ENCODE measurements at places on chromosomes 6 and 20.

DNA sequence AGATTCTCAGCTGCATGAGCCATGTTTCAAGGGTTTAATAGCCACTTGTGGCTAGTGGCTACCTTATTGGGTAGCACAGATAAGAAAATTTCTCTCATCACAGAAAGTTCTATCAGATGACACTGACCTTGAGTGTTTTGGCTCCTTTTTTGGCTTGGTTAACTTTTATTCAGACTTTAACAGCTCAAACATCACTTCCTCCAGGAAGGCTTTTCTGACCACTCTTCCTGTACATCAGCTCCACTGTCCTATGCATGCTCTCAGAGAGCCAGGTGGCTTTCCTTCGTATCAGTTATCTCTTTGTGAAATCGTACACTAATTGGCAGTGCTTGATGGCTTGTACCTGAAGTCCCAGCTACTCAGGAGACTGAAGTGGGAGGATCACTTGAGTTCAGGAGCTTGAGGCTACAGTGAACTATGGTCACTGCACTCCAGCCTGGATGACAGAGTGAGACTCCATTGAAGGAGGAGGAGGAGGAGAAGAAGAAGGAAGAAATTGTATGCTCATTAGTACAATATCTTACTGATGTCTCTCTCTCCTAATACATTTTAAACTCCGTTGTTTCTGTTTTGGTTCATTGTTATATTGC lies 10.7 kb downstream of the MAFB start:
- no peak for DNase-seq

- no peak for DNase-seq
Measured at GRCh38 chr6:51949526-51949925, 137.9 kb downstream of the PKHD1 start.

DNA sequence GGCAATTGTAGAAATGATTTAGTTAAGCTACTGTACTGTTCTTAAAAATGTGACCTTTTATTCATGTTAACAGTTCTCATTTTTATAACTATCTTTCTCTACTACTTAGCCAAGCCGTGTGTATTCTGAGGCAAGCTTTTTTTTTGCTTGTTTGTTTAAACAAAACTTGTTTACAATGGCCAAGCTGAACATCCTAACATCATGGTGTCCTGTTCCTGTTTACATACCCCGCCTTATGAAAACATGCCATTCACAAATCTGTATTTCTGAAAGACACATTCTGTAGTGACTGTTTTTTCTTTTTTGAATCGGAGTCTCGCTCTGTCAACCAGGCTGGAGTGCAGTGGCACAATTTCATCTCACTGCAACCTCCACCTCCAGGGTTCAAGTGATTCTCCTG lies 140.9 kb downstream of the NCOA3 start:
- DNase-seq = no peak

- DNase-seq = no peak
Measured at GRCh38 chr6:134035823-134036296, 16.6 kb downstream of the SLC2A12 start.

DNA sequence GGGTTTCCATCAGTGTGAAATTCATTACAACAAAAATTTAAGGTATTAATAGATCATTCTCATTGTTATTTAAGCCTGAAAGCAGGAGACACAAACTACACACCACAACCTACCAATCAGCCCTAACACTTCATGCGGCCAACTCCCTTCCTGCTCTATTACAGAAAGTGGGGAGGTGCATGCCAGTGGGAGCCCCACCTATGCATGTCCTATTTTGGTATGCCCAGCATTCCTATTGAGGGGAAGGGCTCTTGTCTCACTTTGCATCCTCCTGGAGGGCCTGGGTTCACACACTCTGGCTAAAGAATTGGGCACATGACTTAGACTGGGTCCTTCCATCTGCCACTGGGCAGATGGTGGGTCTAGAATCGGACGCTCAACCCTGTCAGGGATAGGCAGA lies 450.0 kb downstream of the PTPRT start:
- DNase-seq = no peak

DNA sequence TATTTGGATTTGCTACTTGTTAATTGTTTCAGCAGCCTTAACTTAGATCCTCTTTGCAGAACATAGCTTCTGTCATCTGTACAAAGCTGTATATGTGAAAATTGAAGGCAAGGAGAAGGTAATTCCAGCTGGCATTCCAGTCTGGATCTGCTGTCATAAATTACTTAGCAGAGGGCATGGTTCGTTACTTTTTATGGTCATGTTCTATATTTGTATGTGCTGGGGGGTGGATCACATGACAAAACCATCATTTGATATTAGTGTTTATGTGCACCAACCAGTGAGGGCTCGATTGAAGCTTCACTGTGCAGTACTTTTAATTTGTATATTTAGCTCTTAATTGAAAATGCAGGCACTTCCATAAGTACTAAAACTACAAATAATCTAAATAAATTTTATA lies 80.2 kb downstream of the CAP2 start:
- DNase-seq = no peak

GRCh38 chr6:150586850-150587359 lies 12.8 kb upstream of the PLEKHG1 start:
- no peak for DNase-seq

- DNase-seq = no peak
Measured at GRCh38 chr20:62752671-62753501, 43.4 kb upstream of the MRGBP start.

GRCh38 chr6:116409756-116410155 lies 39.0 kb downstream of the DSE start:
- no peak for DNase-seq

DNA sequence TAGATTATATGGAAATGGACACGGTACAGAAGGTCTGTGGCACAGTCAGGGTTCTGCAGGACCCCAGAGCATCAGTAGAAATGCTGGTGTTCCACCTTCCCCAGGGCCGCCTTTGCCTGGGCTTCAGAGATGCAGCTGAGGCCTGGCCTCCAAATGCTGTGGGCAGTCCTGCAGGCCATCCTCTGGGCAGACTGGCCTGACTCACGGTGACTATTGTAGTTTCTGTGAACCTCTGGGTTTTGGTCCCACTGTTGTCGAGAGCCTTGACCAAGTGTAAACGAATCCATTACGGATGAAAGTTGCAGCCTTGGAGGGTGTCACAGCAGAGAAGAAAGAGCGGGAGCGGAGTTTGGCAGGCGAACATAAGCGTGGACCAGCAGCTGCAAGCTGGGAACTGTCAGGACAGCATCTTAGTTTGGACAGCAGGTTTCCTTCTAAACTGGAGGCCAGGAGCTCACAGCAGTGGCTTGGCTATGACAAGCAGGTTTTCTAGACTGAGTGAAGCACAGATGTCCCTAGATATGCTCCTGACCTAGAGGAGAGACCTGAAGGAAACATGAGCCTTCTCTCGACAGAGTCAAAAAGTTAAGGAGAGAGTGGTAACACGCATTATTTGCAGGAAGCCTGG lies 46.2 kb upstream of the BCLAF1 start:
- DNase-seq = no peak

- no peak for DNase-seq
Measured at GRCh38 chr6:16097382-16098171, 31.3 kb upstream of the MYLIP start.

GRCh38 chr6:151012321-151013294 lies 147.1 kb downstream of the MTHFD1L start:
- no peak for DNase-seq

DNA sequence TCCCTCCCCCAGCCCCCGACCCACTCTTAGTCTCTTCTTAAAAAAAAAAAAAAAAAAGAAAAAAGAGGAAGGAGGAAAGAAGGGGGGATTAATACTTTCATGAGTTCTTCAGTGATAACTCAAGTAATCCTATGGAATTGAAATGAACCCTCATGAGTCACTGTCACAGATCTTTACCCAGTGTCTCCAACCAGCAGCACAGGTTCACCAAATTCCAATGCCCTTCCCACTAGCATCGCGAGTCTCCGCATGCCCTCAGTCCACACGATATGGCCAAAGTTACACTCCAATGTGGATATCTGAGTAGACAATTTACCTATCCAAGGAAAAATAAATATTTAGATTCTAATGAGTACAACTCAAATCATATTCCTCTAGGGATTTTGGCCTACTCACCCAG lies 74.5 kb downstream of the MDN1 start:
- no peak for DNase-seq

DNA sequence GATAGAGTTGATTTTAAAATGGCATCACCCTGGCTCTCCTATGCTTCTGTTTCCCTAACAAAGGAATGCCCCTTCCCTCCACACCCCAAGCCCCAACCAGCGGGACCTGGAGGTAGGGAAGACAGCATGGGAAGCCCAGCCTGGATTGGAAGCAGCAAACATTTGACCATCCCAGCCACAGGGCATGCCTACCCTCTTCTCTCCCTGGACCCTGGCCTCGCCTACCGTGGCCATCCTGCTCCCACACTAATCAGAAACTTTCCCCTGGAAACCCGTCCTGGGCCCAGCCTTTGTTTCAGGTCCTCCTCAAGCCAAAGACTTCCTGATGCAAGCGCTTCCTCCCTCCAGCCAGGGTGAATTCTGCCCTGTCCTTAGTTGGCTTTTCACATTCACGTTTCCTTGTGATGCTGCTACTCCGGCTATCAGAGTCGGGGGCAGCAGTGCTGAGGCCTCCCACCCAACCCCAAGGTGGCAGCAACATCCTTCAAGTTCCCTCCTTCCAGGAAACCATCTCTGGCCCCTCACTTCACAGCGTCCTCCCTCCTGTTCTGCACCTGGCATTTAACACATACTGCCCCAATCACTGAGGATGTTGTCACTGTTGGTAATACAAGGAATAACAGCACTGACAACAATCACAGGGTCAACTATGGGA lies 18.2 kb upstream of the ANGPT4 start:
- DNase-seq = no peak

- no peak for DNase-seq
Measured at GRCh38 chr6:17705428-17705777, 1.3 kb downstream of the NUP153 start.

DNA sequence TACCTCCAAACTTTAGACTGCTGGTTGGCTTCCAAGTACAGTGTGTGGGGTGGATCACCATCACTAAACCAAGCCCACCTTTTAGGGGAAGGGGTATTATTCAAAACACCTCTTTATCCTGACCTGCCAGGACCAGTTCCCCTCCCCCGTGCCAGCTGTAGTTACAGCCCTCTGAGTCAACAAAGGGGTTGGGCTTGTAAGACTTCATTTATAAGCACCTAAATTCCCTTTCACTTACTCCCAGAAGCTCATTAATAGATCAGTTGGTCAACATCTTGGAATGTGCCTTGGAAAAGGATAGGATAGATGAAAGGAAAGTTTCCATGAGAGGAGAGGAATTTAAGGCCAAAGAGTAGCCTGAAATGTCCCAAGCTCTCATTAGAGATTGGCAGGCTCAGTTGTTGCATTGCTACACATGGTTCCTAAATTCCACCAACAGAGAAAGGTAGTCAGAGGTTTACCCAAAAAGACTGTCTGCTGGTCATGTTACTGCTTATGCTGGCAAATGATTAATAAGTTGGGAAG lies 59.2 kb downstream of the TNFAIP3 start:
- no peak for DNase-seq

DNA sequence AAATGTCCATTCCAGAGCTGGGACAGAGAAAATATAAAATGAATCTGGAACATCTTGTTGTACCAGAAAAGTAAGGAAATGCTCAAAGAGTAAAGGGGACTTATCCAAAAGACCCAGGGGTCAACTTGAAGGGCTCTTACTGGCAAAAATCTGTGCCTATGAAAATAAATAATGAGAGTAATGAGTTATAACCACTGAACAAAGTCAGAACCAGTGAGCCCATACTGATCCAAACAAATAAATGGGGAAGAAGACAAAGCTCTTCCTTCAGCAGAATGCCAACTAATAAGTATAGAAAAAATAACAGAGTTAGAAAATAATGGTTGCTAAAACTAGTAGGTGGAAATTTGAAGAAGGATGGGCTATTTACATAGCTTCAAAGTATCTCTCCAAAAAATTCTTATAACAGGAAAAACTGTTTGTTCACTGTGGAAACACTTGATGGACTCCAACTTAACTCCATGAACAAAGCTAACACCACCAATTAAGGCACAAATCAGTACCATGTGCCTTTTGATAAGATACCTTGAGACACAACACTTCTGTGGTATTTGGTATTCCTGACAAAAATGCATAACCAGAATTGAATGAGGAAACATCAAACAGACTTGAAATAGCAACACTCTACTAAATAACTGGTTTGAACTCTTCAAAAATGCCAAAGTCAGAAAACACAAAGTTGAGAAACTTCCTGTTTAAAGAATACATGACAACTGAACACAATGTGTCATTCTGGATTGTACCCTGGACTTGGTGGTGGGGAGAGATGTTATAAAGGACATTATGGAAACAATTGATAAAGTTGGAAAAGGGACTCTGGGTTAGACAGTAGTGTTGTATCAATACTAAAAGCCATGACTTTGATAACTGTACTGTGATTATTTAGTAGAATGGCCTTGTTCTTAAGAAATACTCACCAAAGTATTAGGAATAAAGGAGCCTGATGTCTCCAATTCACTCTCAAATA lies 197.5 kb downstream of the ISM1 start:
- DNase-seq = no peak

- no peak for DNase-seq
Measured at GRCh38 chr20:59438201-59438600, 137.8 kb downstream of the EDN3 start.

GRCh38 chr6:19804205-19805128 lies 32.7 kb upstream of the ID4 start:
- peak; percentile 70 for DNase-seq

DNA sequence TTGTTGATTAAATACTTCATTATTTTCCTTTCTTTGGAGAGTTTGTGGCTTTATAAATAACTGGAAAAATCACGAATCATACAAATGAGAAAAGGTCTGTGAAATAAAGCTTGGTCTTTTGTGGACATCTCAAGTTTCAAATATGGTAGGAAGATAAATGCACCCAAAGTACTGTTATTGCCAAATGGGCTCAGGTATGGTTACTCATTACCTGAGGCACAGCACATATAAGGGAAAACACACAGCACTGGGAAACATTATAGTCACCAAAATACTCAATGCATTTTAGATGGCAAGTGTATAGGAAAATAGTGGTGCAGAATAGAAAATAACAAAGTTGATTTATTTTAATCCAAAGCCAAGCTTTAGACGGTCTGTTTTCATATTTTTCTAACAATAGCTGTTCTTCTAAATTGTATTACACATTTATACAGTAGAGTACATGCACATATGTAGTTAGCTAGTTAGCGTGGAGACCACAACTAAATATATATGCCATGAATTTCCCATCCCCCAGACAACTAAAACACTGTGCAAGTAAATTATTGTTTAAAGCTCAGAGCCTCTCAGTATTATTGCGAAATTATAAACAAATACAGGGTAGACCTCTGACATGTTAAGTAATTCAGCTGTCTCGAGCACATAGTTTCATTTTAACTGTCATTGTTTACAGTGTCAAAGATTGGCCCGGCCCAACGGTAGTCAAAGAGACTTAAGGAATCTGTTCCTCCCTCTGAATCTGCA lies 336.0 kb downstream of the SYNE1 start:
- no peak for DNase-seq

DNA sequence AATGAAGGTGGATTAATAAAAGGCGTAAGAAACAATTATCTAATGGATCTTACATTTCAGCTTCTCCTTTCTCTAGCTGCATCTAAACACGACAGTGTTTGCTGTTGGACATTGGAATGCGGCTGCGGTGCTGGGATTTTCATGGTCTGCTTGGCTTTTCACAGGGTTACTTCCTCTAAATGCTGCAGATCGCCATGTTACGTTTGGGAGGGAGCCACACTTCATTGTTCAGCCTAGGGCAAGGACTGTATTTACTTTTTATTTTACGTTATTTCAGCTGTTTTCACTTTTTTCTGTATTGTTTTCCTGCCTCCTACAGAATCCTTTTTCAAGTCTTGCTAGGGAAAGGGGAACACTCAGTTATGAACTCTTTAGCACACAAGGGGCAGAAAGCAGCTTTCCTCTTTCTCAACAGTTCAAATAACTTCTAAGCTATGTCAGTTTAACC lies 97.9 kb upstream of the MTHFD1L start:
- DNase-seq = no peak

All from activated CD4-positive, alpha-beta T cell treated with anti-CD3 and anti-CD28 coated beads, Interleukin-2, Interleukin-4, amounts not matched to agents 100 ng/mL and 50 ng/mL, durations not matched to agents 16 hours and 8 hours (primary cell).